ENCODE measurements at places on chromosomes 6 and 20.

DNA sequence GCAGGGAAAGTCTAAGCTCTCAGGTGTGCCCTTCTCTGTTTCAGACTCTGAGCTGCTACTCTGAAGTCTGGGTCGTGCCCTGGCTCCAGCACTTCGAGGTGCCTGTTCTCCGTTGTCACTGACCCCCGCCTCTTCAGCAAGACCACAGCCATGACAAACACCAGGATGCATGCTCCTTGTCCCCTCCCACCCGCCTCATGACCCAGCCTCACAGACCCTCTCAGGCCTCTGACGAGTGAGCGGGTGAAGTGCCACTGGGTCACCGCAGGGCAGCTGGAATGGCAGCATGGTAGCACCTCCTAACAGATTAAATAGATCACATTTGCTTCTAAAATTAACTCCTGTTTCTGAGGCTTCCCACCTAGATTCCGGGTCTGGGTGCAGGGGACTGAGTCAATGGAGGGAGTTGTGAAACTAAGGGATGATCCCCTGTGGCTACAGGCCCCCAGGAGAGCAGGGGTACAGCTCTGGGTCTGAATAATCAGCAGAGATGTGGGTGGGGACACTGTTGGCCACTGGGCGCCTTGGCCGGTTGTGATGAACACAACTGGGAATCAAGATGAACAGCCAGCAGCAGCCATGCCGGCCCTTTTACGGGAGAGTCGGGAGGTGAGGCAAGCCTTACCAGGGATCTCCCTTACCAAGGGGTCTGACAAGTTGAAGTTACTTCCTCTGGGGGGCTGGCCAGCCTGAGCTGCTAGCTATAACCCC is 10.7 kb downstream of the CST7 start:
- DNase-seq = no peak

- DNase-seq = no peak
These were observed 11.6 kb downstream of the MDGA1 start for GRCh38 chr6:37686111-37686510.

DNA sequence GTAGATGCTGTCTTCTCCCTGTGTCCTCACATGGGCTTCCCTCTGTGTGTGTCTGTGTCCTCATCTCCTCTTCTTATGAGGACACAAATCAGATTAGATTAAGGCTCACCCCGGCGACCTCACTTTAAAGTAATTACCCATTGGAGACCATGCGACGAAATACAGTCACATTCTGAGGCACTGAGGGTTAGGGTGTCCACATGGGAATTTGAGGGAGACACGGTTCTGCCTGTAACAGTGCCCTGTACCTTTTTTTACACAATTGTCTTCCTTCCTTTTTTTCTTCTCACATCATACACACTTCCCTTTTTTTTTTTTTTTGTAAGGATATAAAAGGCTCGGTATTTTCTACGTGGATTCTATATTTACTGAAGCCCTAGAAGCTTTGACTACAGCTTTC is 48.9 kb downstream of the DEK start:
- no peak for DNase-seq

DNA sequence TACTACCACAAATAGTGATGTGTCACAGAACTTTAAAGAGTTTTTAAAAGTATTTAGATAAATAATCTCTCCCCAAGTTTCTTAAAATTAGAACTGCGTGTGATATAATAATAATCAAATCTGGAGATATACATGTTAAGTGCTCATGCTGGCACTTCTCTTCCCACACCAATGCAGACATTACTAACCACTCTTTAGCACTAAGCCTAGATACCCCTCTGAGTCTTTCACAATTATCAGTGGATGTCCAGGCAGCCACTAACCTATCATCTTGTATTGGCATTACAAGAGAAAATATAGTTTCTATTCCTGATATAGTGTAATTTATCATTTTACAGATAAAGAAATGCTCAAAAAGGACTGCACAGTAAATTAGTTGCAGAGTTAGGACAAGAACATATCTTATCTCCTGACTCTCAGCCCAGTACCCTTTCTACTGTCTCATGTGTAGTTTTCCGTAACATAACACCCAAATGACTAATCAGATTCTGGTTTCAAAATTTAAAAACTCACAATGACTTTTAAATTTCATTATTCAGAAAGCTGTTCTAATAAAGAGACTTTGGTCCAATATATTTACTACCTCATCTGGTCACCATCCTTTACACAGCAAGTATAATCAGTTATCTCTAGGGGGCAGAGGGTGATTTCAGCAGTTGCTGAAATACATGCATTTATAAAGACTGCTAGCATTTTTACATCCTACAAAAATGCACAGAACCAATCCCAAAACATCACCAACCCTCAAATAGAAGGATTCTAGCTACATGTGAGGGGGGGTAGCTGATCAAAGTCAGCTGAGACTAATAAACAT is 215.5 kb upstream of the MCHR2 start:
- DNase-seq = no peak

DNA sequence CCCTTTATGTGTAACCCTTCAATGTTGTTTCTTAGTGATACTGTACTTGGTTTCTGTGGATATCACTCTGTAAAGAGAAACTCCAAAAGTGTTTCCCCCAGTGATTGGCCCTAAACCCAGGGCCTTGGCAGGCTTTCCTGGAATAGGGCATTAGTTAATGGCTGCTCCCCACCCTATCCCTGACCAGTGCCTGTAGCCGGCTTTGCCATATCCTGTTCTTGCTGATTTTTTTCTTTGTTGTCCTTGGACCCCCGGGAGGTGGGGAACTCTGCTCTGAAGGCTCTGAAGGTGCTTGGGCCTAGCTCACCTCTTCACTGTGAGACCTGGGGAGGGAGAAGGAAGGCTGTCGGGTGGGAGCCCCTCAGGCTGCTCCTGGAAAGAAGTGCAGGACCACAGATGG is 120.1 kb downstream of the TCP11 start:
- no peak for DNase-seq

DNA sequence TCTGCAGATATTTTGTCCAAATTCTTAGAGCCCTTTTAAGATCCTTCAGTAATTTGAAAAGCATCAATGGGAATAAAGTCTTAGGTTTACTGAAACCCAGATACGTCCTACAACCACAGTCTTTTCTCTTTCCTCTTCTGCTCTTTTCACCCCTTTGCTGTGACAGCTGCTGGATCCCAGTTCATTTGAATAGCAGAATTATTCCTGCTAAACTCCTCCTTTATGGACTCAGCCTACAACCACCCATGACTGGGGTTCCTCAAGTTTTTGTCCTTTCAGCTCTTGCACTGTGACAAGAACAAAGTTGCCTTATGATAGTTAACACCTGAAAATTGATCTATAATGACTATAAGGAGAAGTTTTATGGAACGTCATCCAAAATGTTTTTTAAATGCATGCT is 237.5 kb downstream of the EYA4 start:
- DNase-seq = no peak

DNA sequence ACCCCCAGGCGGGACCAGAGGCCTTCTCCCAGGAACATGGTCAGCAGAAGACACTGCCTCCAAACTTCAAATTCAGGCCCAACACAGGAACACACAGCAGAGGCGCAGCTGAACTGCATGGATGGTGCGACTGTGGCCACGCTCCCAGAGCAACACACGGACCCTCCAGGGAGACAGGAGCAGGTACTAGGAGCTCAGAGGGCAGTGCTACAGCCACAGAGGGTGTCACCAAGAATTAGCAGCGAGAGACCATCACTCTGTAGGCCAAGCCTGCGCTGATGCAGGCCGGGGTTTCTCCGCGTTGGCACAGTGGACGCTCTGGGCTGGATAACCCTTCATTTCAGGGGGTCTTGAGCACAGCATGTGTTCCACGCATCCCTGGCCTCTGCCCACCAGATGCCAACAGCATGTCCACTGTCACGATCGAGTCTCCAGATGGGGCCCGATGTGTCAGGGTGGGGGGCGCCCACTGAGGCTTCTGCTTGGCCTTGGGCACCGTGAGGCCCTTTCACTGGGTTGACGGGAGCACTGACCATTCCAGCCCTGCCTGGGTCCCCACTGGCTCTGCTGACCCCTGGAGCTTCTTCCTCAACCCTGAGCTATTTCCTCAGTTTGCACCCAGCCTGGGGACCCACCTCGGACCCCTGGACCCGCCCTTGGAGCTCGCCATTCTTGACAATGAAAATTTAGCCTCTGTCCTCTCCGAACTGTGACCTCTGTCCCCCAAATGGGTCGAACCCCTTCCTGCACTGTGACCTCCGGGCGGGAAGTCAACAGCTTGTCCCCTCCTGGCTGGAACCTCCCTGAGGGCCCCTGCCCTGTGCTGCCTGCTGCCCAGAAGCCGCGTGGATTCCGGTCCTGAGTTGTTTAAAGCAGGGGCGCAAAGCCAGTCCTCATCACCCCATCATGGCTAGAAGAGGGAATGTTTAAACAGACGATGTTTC is 239.4 kb downstream of the DLL1 start:
- no peak for DNase-seq

- no peak for DNase-seq
These were observed 38.7 kb downstream of the TRAF3IP2 start for GRCh38 chr6:111566873-111567517.

DNA sequence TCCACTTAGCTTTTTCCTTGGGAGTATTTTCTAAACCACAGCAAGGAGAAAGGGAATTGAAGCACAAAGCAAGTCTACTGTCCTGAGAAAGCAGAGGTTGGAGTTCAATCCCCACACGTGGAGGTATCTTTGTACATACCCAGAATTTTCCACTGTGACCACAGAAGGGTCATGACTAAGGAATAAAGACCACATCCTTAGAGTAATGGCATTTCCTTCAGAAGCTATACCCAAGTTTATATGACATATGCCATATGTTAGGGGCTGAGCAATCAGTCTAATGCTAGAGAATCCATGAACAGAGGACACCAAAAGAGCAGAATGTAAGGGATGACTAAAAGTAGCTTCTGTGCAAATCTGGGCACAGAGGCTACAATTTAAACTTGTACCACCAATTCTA is 46.4 kb downstream of the ATG5 start:
- DNase-seq = no peak

GRCh38 chr20:54481442-54481841 is 6.0 kb downstream of the DOK5 start:
- DNase-seq = no peak

- DNase-seq = no peak
These were observed 42.8 kb downstream of the RREB1 start for GRCh38 chr6:7150381-7151064.

DNA sequence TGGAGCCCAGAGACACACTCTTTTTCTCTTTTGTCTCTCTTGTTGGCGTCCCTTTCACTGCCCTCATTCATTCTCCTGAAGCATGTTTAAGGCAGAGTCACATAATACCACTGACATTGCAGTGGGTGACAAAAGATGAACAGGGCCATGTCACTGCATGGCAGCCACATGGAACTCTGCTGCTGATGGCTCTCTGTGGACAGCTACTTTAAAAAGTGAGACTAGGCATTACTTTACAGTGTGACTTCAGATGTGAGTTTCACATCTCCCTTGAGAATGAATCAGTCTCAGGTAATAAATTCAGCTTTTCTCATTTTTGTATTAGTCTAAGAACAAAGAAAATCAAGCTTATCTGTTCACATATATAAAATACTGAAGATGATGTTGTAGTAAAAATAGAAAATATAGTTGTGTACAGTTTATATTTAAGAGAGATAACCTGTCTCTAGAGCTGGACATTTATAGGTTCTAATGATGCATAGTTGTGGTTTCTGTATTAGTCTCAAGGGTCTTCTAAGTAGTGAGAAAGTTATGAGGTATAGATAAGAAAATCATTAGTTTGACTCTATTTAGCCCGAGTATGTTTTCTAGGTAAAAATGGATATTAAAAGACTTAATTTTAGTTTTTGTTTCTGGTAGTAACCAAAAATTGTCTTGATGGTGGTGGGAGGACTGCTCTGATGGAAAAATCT is 6.1 kb downstream of the MRS2 start:
- no peak for DNase-seq

DNA sequence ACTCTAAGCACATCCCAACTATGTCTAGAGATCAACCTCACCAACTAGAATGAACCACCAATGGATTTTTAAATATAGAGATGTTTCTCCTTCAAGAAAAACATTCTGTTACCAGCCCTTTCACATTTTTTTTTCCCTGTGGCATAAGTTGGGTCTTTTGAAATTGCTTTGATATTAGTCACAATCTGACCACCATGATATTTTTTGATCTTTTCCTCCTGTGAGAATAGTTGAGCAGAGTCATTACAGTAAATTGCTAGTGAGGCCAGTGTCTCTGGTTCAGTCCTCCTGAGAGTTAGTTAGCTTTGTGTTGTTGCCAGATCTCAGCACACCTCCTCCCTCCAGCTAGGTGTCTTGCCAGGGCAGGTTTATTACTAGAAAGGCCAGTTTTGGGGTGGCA is 79.7 kb upstream of the MYLIP start:
- no peak for DNase-seq

GRCh38 chr6:48032151-48032550 is 78.8 kb downstream of the PTCHD4 start:
- no peak for DNase-seq

GRCh38 chr20:44388466-44389023 is 33.0 kb downstream of the HNF4A start:
- peak; percentile 67 for DNase-seq

GRCh38 chr6:44576132-44576631 is 188.7 kb downstream of the CDC5L start:
- no peak for DNase-seq

- no peak for DNase-seq
These were observed 96.6 kb downstream of the CDYL start for GRCh38 chr6:4872841-4873240.

DNA sequence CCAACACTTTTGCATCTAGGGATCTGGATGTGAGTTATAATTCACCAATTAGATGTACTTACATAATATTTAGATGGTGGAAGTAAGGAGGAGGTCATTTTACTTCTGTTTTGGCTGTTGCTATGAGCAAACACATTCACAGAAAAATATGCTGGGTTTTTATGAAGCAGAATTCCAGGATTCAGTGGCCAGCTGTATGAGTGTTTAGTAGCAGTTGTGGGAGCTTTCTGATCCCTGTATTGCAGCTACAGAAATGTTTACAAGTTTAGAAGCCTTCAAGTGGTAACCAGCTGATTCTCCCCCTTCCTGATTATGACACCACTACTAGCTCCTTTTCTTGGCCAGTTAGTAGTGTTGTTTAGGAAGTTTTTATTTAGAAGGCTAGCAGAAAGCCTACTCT is 177.0 kb downstream of the TENT5A start:
- no peak for DNase-seq

- DNase-seq = peak; percentile 70
These were observed 186.7 kb downstream of the GJA10 start for GRCh38 chr6:90080876-90081481.

GRCh38 chr6:12866422-12867029 is 150.0 kb downstream of the PHACTR1 start:
- no peak for DNase-seq

DNA sequence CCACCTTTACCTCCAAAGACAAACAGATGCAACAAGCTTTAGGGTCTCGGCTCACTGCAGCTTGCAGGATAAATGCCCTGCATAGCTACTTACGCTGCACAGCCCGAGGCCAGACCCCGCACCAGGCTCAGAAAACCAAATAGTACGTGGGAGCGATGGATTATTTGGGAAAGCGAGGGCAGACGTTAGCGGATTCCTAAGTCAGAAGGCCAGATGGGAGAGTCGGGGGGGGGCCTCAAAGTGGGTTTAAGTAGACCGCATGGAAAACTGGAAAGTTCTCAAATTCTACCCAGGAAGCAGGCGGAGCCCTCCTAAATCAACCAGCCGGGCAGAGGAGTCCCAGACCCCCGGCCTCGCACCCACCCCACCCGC is 382 bp downstream of the SFT2D1 start:
- DNase-seq = no peak

Data from stimulated activated CD4-positive, alpha-beta T cell treated with anti-CD3 and anti-CD28 coated beads, TNF-alpha, amount 100 ng/mL, for 48 hours (primary cell).